ENCODE measurements at places on chromosomes 16 and 17. TPM values are rescaled to one million over a fixed set of nuclear protein-coding genes. Genes with fewer than 3 reads are reported as not detected.

The RAC3 gene
- total RNA-seq, result 58.4 TPM

The UNC45B gene
- 0.11 TPM for total RNA-seq

The HS3ST6 gene
- total RNA-seq, result not detected

The ZFHX3 gene
- 10.7 TPM for total RNA-seq

DNA sequence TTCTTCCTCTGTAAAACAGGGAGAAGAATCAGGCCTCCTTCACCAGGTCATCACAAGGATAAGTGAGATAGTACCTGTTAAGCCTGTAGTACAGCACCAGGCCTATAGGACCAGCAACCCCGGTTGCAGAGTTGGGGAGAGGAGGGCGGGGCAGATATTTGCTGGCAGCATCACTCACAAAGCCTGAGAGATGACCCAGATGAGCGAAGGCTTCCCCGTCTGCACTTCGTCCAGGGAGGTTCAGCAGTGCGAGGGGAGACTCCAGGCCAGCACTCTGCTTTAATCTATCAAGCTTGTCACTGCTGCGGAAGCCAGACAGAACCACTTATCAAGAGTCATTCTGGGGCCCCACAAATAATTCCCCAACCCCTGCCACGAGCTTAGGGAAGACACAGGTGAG, 15.8 kb upstream of the RBBP6 start:
- no peak for DNase-seq
- no peak overlapping the region for H3K4me3 ChIP-seq
- H3K4me1 ChIP-seq, result no peaks in the 10 kb centered on the region
- H3K27ac ChIP-seq, result no peak overlapping the region
- H3K27me3 ChIP-seq, result no peaks in the 10 kb centered on the region

DNA sequence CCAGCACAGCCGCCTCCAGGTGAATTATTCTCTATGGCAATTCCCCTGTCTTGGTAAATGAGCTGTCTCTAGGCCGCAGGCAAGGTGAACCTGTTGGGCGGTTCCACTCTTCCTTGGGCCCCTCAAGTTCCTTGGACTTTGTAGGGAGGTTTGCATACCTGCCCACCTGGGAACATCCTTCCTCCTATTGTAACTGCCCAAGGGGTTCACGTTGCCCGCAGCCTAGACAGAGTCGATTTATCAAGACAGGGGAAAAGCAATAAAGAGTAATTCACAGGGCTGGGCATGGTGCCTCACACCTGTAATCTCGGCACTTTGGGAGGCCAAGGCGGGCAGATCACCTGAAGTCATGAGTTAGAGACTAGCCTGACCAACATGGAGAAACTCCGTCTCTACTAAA, 122.5 kb downstream of the KCNJ18 start:
- no peak overlapping the region for H3K4me3 ChIP-seq
- no peak for DNase-seq
- H3K27ac ChIP-seq, result no peak overlapping the region
- H3K4me1 ChIP-seq, result no peaks in the 10 kb centered on the region
- H3K27me3 ChIP-seq, result no peaks in the 10 kb centered on the region

DNA sequence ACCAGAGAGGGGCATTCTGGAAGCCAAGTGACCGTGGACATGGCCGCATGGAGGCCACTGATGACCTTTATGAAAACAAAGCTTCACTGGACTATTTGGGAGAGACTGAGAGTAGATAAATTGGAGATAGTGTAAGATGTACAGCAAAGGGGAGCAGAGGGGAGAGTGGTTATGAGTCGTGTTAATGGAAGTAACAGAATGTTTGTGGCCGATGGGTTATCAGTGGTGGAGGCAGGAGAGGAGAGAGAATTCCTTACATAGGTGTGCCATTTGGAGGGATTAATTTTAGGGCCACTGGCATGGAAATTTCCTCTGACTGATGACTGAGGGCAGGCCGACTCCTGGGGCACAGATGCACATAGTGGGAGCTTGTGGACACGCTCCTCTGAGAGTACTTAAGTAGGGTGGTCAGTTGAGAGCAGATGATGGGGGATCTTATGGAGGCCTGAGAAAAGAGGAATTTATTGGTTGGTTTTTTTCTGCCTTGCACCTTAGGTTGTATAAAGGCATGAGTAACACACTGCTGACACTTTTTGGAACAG, 19.2 kb downstream of the PRPSAP2 start:
- H3K27ac ChIP-seq, result no peak overlapping the region
- H3K36me3 ChIP-seq, result peaks cover 86% of the 10 kb centered on the region
- no peaks in the 10 kb centered on the region for H3K4me1 ChIP-seq
- H3K27me3 ChIP-seq, result no peaks in the 10 kb centered on the region

- no peak overlapping the region for H3K27ac ChIP-seq
- H3K36me3 ChIP-seq, result no peaks in the 10 kb centered on the region
- H3K4me1 ChIP-seq, result no peaks in the 10 kb centered on the region
- no peaks in the 10 kb centered on the region for H3K27me3 ChIP-seq
- no peak overlapping the region for H3K4me3 ChIP-seq
Measured at GRCh38 chr17:62950067-62950466, 16.0 kb upstream of the TANC2 start.

- H3K27me3 ChIP-seq, result no peaks in the 10 kb centered on the region
- H3K36me3 ChIP-seq, result no peaks in the 10 kb centered on the region
- no peak overlapping the region for H3K4me3 ChIP-seq
- H3K27ac ChIP-seq, result no peak overlapping the region
- no peaks in the 10 kb centered on the region for H3K4me1 ChIP-seq
Measured at GRCh38 chr16:79632289-79632688, 31.8 kb upstream of the MAF start.

DNA sequence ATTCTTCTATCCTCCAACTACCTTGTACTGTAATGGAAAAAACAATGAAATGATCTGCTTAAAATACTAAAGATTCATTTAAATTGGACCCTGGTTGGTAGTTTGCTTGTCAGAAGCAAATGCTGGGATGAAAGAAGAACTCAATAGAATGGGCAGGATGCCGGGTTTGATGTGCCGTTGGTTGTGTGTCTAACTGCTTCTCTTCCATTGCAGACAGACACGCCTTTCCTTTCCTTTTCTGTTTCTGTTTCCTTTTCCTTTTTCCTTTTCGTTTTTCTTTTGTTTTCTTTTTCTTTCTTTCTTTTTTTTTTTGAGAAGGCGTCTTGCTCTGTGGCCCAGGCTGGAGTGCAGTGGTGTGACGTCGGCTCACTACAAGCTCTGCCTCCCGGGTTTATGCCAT, 64.6 kb downstream of the PLCG2 start:
- no peaks in the 10 kb centered on the region for H3K4me1 ChIP-seq
- no peak overlapping the region for H3K27ac ChIP-seq

GRCh38 chr17:51638971-51639370, 378.6 kb downstream of the UTP18 start:
- peak; percentile 27 for DNase-seq
- no peak overlapping the region for H3K27ac ChIP-seq
- H3K36me3 ChIP-seq, result no peaks in the 10 kb centered on the region
- H3K4me1 ChIP-seq, result no peaks in the 10 kb centered on the region

DNA sequence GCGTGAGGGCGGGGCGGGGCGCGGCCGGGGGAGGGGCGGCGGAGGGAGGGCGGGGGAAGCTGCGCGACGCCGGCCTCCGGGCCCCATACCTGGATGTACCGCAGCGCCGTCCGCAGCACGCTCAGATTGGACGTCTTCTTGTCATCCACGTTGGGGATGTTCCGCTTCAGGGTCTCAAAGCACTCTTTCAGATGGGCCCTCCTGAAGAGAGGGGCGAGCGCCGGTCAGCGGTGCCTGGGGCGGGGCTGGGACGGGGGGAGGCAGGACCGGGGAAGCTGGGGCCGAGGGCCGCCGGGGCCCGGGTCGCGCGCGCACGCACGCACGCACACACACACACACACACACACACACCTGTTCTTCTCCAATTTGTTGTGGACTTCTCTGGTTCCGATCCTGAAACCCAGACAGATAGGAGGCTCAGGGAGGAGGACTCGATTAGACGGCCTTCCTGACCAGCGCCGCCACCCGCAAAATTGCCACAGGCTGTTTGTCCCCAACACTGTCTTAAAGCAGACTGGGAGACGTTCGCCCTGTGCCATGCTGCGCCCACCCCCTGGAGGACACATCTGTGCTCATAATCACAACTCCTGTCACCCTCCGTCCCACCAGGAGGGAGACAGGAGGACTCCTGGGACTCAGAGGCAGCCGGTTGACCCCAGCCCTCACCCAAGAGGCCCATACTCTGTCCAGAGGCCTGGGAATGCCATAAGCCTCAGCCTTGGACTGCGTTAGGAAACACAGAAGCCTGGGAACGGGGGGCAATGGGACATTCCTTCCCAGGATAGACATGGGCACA, 6.7 kb downstream of the MNT start:
- no peak overlapping the region for H3K4me3 ChIP-seq
- peaks cover 82% of the 10 kb centered on the region for H3K4me1 ChIP-seq
- peak overlapping the region; percentile 99 for H3K27ac ChIP-seq
- DNase-seq, result no peak

- no peaks in the 10 kb centered on the region for H3K36me3 ChIP-seq
- H3K4me3 ChIP-seq, result no peak overlapping the region
- no peaks in the 10 kb centered on the region for H3K27me3 ChIP-seq
- no peaks in the 10 kb centered on the region for H3K4me1 ChIP-seq
- no peak overlapping the region for H3K27ac ChIP-seq
Measured at GRCh38 chr16:22357635-22357971, 16.8 kb downstream of the CDR2 start.

- H3K27ac ChIP-seq, result no peak overlapping the region
- H3K36me3 ChIP-seq, result peaks cover 41% of the 10 kb centered on the region
- peaks cover 14% of the 10 kb centered on the region for H3K4me1 ChIP-seq
- DNase-seq, result no peak
- no peak overlapping the region for H3K4me3 ChIP-seq
Measured at GRCh38 chr16:87728026-87728425, 37.8 kb downstream of the KLHDC4 start.

DNA sequence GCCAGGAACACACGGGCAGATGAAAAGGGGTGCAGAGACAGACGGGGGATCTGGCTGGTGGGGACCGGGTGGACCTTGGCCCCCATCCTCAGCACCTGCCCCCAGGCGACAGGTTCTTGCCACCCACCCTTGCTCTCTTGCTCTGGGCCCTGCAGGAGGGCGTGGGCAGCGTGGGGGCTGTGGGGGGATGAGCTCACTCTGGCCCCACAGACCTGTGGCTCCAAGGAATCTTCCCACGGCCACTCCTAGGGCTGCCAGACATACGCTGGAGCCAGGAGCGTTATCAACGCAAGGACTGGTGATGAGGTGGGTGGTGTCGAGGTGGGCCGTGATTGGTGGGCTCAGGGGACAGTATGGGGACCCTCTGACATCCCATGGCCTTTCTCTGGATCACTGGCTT, 6.3 kb downstream of the CTRB1 start:
- peaks cover 36% of the 10 kb centered on the region for H3K36me3 ChIP-seq
- no peak overlapping the region for H3K27ac ChIP-seq
- H3K4me1 ChIP-seq, result peaks cover 7% of the 10 kb centered on the region
- no peak for DNase-seq
- H3K4me3 ChIP-seq, result no peak overlapping the region
- H3K27me3 ChIP-seq, result no peaks in the 10 kb centered on the region

- peaks cover 12% of the 10 kb centered on the region for H3K27me3 ChIP-seq
- no peak for DNase-seq
- H3K4me1 ChIP-seq, result peaks cover 77% of the 10 kb centered on the region
Measured at GRCh38 chr17:7016886-7017826, 4.7 kb downstream of the RNASEK start.

- H3K4me3 ChIP-seq, result no peak overlapping the region
- H3K27ac ChIP-seq, result no peak overlapping the region
- no peaks in the 10 kb centered on the region for H3K27me3 ChIP-seq
- no peak for DNase-seq
Measured at GRCh38 chr17:77222356-77222755, 81.6 kb downstream of the SEC14L1 start.

The ZNF597 gene
- 4.2 TPM for total RNA-seq

- H3K27ac ChIP-seq, result peak overlapping the region; percentile 71
- H3K27me3 ChIP-seq, result peaks cover 2% of the 10 kb centered on the region
- peaks cover 32% of the 10 kb centered on the region for H3K4me1 ChIP-seq
- peaks cover 40% of the 10 kb centered on the region for H3K36me3 ChIP-seq
Measured at GRCh38 chr16:67537270-67537635, 8.6 kb downstream of the RIPOR1 start.

The GOSR1 gene
- 39.8 TPM for total RNA-seq

The MPHOSPH6 gene
- 27.5 TPM for total RNA-seq

DNA sequence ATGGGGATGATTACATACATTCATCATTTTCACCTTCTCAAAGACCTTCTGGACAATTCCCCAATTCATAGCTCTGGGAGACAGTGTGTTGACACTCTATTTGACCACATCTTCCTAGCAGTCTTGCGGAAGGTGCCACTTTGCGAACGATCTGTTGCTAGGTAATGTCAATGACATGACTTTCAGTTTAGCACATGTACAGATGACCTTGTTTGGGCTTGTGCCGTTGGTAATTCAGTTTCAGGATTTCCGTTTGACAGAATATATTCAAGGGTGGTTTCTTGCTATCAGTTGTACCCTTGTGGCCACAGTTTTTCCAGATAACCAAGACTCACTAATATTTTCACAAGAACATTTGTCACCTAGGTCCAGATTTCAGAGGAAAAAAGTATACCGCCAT, 478.2 kb downstream of the WWOX start:
- H3K27ac ChIP-seq, result no peak overlapping the region
- no peaks in the 10 kb centered on the region for H3K4me1 ChIP-seq
- H3K36me3 ChIP-seq, result no peaks in the 10 kb centered on the region
- DNase-seq, result no peak

DNA sequence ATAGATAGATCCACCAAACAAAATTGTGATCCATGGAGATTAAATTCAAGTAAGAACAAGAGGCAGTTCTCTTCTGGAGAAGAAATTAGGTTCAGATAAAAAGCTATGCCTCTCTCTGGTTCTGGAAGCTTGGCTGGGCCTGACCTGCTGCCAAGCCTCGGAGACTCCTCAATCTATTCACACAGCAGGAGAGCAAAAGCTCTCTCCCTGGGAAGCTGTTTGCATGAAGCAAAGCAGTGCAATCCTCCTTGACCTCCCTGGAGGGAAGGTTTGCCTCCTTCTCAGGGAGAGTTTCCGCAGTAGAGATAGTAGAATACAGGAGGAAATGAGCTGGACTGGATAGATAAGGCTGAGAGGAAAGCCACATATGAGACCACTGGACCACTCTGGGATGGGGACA, 78.1 kb upstream of the GNAO1 start:
- DNase-seq, result no peak
- H3K4me1 ChIP-seq, result peaks cover under 1% of the 10 kb centered on the region
- no peak overlapping the region for H3K27ac ChIP-seq

- no peak for DNase-seq
- peaks cover 12% of the 10 kb centered on the region for H3K27me3 ChIP-seq
- H3K4me3 ChIP-seq, result no peak overlapping the region
Measured at GRCh38 chr16:50696126-50696525, 2.7 kb downstream of the NOD2 start.

GRCh38 chr16:89357055-89357816, 133.1 kb downstream of the ANKRD11 start:
- peaks cover 76% of the 10 kb centered on the region for H3K4me1 ChIP-seq
- no peaks in the 10 kb centered on the region for H3K27me3 ChIP-seq
- DNase-seq, result peak; percentile 72
- peak overlapping the region; percentile 69 for H3K27ac ChIP-seq
- H3K4me3 ChIP-seq, result no peak overlapping the region

Data from spinal cord (tissue), 10 donors.